ENCODE measurements at places on chromosomes 1 and 21. TPM values are rescaled to one million over a fixed set of nuclear protein-coding genes. Genes with fewer than 3 reads are reported as not detected.

GRCh38 chr21:36347278-36347961 lies 27.4 kb downstream of the MORC3 start:
- no peak for DNase-seq
- no peaks in the 10 kb centered on the region for H3K27me3 ChIP-seq
- H3K4me1 ChIP-seq, result no peaks in the 10 kb centered on the region
- no peak overlapping the region for H3K27ac ChIP-seq

DNA sequence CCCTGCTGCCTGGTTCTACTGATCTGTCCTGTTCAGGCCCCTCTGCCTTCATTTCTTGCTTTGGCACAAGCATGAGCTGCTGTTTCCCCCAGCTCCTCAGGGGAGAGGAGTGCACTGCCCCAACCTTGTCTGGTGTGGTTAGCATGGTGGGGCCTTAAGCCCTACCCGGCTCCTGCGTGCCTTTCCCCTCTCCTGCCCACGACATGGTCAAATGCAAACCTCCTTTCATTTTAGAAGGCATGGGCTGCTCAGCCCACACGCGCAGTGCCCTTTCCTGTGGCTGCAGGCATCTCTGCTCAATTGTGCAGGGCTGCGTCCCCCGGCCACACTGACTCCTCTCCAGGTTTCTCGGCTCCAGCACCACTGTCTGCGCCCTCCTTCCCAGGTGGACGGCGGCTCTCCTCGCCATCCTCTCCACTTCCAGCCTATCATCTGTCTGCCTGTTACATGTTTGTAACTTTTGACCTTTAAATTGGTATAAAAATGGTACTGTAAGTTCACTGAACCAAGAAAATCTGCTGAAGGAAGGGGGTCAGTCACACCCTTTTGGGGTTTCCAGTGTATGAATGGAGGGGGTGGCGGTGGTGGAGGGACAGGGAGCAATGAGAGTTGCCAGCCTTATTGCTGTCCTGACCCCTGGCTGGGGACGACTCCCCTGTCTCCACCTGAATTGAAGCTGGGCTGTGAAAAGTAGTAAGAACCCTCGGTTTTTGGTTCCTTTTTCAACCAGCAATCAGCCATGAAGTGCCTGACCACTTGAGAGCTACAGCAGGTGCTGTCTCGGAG lies 5.1 kb downstream of the PDE9A start:
- peaks cover 26% of the 10 kb centered on the region for H3K4me1 ChIP-seq
- no peaks in the 10 kb centered on the region for H3K27me3 ChIP-seq
- no peak for DNase-seq
- H3K36me3 ChIP-seq, result peaks cover 5% of the 10 kb centered on the region
- no peak overlapping the region for H3K27ac ChIP-seq

Gene FAM110D
- 0.33 TPM for total RNA-seq

GRCh38 chr1:90721210-90722194 lies 4.4 kb upstream of the BARHL2 start:
- no peaks in the 10 kb centered on the region for H3K36me3 ChIP-seq
- H3K4me1 ChIP-seq, result peaks cover 26% of the 10 kb centered on the region
- H3K27me3 ChIP-seq, result peaks cover 92% of the 10 kb centered on the region
- H3K4me3 ChIP-seq, result no peak overlapping the region
- no peak for DNase-seq
- no peak overlapping the region for H3K27ac ChIP-seq

DNA sequence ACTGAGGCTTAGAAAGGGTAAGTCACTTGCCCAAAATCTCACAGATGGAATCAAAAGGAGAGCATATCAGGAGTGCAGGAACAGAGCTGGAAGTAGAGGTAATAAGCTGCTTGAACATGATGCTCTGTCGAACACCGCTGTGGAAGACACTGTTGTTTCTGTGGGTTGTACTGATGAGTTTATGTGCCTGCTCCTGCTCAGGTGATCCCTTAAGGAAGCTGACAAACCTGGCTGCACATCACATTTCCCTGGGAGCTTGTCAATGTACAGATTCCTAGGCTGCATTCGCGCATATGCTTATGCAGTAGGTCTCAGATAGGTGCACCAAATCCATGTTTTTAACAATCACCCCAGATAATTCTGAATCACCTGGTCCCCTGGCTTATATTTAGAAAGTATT lies 79.7 kb downstream of the ZNF326 start:
- H3K4me1 ChIP-seq, result no peaks in the 10 kb centered on the region
- peaks cover 16% of the 10 kb centered on the region for H3K27me3 ChIP-seq
- no peak for DNase-seq
- no peak overlapping the region for H3K4me3 ChIP-seq
- no peak overlapping the region for H3K27ac ChIP-seq

Gene PRRX1
- 1.5 TPM for total RNA-seq

DNA sequence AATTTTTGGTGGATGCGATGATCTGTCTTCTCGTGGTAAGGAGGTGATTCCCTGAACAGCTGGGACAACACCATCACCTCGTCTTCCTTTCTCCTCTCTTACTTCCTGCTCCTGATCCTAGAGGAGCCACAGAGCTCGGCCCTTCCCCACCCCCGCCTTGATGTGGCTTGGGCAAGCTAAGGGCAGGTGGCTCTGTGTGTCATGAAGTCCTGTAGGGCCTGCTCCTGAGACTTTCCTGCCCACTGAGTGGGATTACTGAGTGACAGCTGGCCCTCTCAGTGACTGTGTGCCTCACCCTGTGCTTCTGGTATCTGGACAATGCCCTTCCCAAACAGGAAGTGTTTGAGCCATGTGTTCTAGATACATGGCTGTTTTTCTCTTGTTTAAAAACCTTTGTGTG lies 153.0 kb downstream of the KCNJ6 start:
- H3K36me3 ChIP-seq, result no peaks in the 10 kb centered on the region
- H3K4me3 ChIP-seq, result no peak overlapping the region
- no peaks in the 10 kb centered on the region for H3K4me1 ChIP-seq

Gene RGS8
- total RNA-seq, result 0.05 TPM

GRCh38 chr1:210418863-210419650 lies 90.4 kb downstream of the HHAT start:
- no peak for DNase-seq
- peak overlapping the region; percentile 6 for H3K27ac ChIP-seq
- H3K27me3 ChIP-seq, result no peaks in the 10 kb centered on the region
- peaks cover 1% of the 10 kb centered on the region for H3K4me1 ChIP-seq
- no peak overlapping the region for H3K4me3 ChIP-seq
- peaks cover 18% of the 10 kb centered on the region for H3K36me3 ChIP-seq

DNA sequence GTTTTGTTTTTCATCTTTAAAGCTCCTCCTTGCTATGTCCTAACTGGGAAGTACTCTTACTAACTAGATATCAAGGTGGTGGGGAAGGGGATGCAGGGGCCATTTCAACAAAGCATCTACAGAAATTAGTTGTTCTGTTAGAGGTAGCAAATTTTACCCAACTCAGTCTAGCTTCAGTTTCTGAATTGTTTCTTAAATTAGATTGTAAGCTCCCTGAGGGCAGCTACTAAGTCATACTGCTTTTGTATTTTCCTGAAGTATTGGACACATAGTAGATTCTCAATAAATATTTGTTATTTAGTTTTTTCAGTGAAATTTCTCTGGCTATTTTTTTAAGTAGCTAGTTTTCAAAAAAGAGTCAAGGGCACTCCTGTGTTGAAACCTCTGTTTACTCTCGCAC lies 1.8 kb downstream of the UBAP2L start:
- DNase-seq, result no peak
- peak overlapping the region; percentile 94 for H3K4me3 ChIP-seq
- peaks cover 19% of the 10 kb centered on the region for H3K36me3 ChIP-seq
- H3K27me3 ChIP-seq, result no peaks in the 10 kb centered on the region

DNA sequence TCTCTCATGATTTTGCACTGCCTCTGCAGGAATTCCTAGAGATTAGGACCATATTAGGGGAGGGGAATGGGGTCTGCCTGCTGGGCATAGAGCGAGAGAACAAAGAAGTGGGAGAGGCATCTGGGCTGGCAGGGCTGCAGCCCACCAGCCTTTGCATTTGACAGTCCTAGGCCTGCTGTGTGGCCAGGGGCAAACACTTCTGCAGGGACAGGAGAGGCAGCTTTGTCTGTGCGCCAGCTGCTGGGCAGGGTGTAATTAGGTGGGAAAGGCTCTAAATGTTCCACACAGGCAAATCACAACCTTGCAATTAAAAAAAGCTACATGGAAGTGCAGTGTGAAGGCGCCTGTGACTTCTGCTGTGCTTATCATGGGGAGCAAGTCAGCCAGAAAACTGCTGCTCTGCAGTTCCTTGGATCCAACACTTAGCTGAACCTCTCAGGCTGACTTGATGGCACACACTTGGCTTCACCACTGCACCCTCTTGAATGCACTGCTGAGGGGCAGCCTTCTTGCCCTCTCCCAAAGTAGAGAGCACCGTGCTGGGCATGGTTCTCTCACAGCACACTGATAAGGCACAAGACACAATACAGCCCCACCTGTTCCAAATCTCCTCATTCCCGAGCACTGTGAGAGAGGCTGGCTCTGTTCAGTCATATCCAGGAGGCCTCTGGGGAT lies 73.6 kb upstream of the TLR5 start:
- DNase-seq, result no peak

Gene LAMB3
- 10.7 TPM for total RNA-seq

Gene SAMD13
- total RNA-seq, result 10.4 TPM

Gene C1orf167
- 0.67 TPM for total RNA-seq

DNA sequence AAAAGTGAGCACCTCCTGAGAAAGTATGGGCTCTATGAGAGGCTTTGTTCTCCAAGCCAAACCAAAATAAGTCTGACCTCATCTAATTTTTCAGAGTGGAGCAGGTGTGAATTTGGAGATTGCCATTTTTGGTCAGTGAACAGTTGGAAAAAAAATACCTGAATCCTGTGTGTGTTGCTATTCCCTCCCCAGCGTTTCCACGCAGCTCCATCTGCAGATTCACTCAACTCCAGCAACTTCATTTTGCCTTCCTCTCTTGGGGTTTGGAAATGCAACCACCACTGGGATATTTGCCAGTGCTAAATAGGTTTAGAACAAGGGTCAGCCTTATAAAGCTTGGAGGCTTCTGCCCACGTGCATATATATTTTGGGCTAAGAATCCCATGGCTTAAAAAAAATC lies 11.2 kb downstream of the CASQ2 start:
- no peak overlapping the region for H3K27ac ChIP-seq
- no peaks in the 10 kb centered on the region for H3K4me1 ChIP-seq
- peaks cover 4% of the 10 kb centered on the region for H3K27me3 ChIP-seq
- H3K36me3 ChIP-seq, result no peaks in the 10 kb centered on the region
- H3K4me3 ChIP-seq, result no peak overlapping the region

- peak within 1 kb of the TSS; percentile 84 for H3K4me3 ChIP-seq
- H3K36me3 ChIP-seq, result peaks cover 2% of the 10 kb centered on the region
- H3K27me3 ChIP-seq, result no peaks in the 10 kb centered on the region
- H3K4me1 ChIP-seq, result peaks cover 41% of the 10 kb centered on the region
- peak within 1 kb of the TSS; percentile 92 for H3K27ac ChIP-seq
Observed at GRCh38 chr1:153612755-153613331, at the start of gene S100A16. Gene S100A16 (minus strand): TSS chr1:153613137. CDS start chr1:153608151, 4,986 bp downstream.

Gene FAM72C
- 2.0 TPM for total RNA-seq

DNA sequence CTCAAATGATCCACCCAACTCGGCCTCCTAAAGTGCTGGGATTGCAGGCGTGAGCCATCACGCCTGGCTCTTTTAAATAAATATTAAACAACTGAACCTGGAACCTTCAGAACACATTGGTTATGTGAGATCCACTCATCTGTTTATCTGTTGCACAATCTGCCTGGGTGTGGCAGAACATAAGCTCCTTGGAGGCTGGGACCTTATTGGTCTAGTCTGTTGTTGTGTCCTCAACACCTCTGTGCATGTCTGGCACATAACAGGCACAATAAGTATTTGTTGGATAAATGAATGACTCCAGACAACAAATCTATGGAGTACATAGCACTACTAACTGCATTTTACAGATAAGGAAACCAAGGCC lies 4.1 kb upstream of the NBL1 start:
- H3K27me3 ChIP-seq, result peaks cover 45% of the 10 kb centered on the region
- no peak overlapping the region for H3K27ac ChIP-seq
- DNase-seq, result no peak
- H3K36me3 ChIP-seq, result no peaks in the 10 kb centered on the region

- no peak overlapping the region for H3K4me3 ChIP-seq
- H3K4me1 ChIP-seq, result peaks cover 18% of the 10 kb centered on the region
- no peaks in the 10 kb centered on the region for H3K36me3 ChIP-seq
- H3K27me3 ChIP-seq, result no peaks in the 10 kb centered on the region
- no peak for DNase-seq
Observed at GRCh38 chr1:157831968-157832626, 9.5 kb downstream of the CD5L start.

GRCh38 chr21:44867999-44868700 lies 5.3 kb downstream of the PTTG1IP start:
- H3K27ac ChIP-seq, result peak overlapping the region; percentile 91
- no peak for DNase-seq
- H3K4me1 ChIP-seq, result peaks cover 67% of the 10 kb centered on the region
- no peaks in the 10 kb centered on the region for H3K27me3 ChIP-seq

Gene FBXO44
- 21.5 TPM for total RNA-seq

Gene C1orf21
- total RNA-seq, result 11.3 TPM

DNA sequence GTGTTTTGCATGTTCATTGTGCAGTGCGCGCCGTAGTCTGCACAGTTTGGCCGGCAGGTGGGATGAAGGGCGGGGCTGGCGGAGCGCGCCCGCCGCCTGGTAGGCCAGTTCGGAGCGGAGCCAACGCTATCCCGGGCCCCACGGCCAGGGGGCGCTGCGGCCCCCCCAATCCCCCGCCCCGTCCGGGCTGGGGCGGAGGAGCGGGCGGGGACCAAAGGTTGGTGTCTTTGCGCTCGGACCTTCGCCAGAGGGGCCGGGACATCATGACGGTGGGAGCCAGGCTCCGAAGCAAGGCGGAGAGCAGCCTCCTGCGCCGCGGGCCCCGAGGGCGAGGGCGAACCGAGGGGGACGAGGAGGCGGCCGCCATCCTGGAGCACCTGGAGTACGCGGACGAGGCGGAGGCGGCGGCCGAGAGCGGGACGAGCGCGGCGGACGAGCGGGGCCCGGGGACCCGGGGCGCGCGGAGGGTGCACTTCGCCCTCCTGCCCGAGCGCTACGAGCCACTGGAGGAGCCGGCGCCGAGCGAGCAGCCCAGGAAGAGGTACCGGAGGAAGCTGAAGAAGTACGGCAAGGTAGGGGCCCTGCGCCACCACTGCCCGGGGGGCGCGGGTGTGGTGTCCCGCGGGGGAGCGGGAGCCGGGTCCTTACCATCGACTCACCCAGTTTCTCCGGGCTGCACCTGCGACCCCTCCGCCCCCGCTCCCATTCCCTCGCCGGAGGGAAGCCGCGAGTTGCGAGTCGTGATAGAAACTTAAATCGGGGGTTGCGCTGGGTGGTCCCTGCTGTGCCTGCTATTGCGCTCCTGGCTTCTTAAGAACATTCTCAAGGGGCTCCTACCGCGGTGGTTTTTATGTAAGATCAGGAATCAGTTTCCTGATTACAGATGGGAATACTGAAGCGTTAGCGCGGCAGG lies at the start of gene C1orf115:
C1orf115 (plus strand) TSS at position 224 of the 913 bp plus-strand sequence; CDS start at position 264, 40 bp downstream.
- peak within 1 kb of the TSS; percentile 93 for H3K27ac ChIP-seq
- DNase-seq, result peak; percentile 93
- peaks cover 31% of the 10 kb centered on the region for H3K27me3 ChIP-seq
- H3K36me3 ChIP-seq, result no peaks in the 10 kb centered on the region
- H3K4me1 ChIP-seq, result peaks cover 6% of the 10 kb centered on the region

GRCh38 chr1:155940993-155941844 lies at the start of gene RXFP4:
Gene RXFP4 (plus strand): TSS chr1:155941638. CDS start chr1:155941710, 72 bp downstream.
- H3K27me3 ChIP-seq, result no peaks in the 10 kb centered on the region
- H3K4me1 ChIP-seq, result peaks cover 20% of the 10 kb centered on the region
- DNase-seq, result no peak
- H3K4me3 ChIP-seq, result no peak within 1 kb of the TSS
- H3K27ac ChIP-seq, result peak within 1 kb of the TSS; percentile 74
